ENCODE measurements at places on chromosomes 7 and 10.
A peak's percentile ranks its signal among the peaks of the same experiment; 100 is the strongest.

DNA sequence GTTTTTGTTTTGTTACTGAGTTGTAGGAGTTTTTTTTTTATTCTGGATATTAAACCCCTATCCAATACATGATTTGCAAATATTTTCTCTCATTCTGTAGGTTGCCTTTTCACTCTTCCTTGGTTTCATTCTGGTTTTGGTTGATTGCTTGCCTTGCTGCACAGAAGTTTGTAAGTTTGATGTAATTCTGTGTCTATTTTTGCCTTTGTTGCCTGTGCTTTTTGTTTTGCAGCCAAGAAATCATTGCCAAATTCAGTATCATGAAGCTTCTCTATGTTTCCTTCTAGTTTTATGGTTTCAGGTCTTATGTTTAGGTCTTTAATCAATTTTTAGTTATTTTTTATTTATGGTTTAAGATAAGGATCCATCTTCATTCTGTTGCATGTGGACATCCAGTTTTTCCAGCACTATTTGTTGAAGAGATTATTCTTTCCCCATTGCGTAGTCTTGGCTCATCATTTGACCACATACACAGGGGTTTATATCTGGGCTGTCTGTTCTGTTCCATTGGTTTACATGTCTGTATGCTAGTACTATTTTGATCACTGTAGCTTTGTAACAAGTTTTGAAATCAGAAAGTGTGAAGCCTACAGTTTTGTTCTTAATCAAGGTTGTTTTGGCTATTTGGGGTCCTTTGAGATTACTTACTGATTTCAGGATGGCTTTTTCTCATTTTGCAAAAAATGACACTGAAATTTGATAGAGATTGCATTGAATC lies 26.4 kb downstream of the BMPR1A start:
- DNase-seq = no peak

DNA sequence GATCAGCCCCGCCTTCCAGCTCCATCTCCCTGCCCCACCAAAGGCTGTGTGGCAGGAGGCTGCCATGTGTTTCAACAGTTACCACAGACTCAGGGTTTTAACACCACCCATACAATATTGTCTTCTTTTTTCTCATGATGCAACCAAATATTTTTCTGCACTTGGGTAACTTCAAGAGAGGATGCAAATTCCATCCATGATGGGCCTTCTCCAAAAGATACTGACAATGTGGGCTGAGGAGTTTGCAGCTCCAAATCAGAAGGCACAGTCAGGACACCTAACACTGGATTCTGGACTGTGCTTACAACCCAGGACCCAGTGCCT lies 347.9 kb downstream of the GRID1 start:
- DNase-seq = no peak

DNA sequence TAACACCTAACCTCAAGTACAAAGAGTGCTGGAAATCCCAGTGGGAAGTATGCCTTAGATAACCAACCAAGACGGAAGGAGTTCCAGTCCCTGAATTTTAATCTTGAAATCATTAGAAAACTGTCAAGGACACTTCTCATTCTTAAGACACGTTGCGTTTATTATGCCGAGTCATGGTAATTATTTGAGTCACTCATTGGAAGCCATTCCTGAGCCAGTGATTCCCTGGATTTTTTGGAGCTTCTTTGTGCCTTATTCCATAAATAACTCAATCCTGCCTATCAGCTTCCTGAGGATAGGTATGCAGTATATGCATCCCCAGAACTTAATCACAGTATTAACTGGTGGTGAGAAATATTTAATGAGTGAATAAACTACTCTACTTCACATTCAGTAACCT lies 77.4 kb downstream of the PPP1R17 start:
- DNase-seq = no peak

DNA sequence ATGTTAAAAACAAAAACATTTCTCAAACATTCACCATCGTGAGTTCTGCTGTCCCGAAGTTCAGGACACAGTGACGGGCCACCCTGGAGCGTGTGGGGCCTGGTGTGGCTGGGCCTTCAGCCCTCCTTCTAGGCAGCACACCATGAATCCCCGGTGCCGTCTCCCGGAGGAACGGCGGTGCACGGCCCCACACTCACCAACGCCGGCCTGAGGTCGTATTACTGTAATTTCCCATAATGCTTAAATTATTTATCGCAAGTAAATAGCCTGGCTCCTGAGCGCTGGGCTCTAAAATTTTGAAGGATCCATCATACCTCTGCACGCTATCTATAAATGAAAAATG lies 1.4 kb downstream of the STK32C start:
- DNase-seq = no peak

DNA sequence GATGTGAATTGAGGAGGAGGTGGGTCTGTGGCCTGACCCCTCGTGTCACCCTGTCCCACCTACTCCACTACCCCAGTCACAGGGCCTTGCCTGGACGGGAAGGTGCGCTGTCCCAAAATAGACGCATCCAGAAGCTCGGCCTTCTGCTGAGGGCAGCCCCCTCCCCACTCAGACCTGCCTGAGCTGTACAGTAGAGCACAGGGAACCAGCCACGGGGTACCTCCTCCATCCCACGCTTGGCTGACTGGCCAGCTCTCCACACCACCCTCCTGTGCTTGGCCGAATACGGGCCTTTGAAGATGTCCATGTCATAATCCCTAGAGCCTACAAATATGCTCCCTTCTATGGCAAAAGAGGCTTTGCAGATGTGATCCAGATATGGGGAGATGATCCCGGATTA lies 88.3 kb downstream of the CHST15 start:
- DNase-seq = no peak

DNA sequence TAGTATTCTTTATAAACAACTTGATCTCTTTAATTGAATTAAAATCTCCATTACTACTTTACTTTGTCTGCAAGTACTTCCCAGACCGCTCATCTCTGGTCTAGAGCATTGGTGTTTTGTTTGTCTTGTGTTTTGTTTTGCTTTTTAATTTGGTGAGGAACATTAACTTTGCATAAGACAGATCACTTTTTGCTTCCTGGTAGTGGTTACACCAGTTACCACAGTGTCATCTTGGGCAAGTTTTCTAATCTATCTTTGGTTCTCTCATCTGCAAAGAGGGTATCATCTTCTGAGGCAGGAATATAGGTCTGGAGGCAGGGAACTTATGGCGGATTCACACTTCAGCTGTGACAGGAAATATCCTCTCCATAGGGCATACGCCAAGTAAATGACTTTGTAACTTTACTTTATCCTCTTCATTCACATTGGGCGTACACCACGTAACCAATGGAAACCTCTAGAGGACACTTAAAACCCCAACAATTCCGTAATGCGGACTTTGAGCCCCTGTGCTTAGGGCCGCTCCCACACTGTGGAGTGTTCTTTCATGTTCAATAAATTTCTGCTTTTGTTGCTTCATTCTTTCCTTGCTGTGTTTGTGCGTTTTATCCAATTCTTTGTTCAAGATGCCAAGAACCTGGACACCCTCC lies 83.2 kb upstream of the JAZF1 start:
- DNase-seq = no peak

- DNase-seq = no peak
Measured at GRCh38 chr10:79289801-79290200, 57.5 kb upstream of the PPIF start.

- no peak for DNase-seq
Measured at GRCh38 chr10:44399659-44400451, 15.0 kb upstream of the CXCL12 start.

- no peak for DNase-seq
Measured at GRCh38 chr10:121113385-121113696, 262.2 kb downstream of the WDR11 start.

- no peak for DNase-seq
Measured at GRCh38 chr7:116828281-116828680, 34.1 kb upstream of the CAPZA2 start.

DNA sequence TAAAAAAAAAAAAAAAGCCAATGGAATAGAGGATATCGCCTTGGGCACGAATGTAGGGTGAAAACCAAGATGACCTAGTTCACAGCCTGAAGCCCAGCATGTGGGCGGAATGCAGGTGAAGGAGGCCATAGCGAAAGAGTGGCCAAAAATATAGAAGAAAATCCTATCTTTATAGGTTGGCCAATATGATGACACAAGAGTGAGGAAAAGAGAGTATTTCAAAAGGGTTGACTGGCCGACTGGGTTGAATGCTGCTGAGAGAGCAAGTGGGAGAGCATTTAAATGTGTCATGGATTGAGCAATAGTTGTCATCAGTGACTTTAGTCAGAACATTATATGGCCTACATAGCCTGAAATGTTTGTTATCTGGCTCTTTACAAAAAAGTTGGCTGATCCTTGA lies 17.2 kb upstream of the GLI3 start:
- no peak for DNase-seq

GRCh38 chr10:129790715-129791446 lies 173.2 kb downstream of the EBF3 start:
- DNase-seq = no peak

- no peak for DNase-seq
Measured at GRCh38 chr7:2012981-2013380, 219.8 kb downstream of the MAD1L1 start.

DNA sequence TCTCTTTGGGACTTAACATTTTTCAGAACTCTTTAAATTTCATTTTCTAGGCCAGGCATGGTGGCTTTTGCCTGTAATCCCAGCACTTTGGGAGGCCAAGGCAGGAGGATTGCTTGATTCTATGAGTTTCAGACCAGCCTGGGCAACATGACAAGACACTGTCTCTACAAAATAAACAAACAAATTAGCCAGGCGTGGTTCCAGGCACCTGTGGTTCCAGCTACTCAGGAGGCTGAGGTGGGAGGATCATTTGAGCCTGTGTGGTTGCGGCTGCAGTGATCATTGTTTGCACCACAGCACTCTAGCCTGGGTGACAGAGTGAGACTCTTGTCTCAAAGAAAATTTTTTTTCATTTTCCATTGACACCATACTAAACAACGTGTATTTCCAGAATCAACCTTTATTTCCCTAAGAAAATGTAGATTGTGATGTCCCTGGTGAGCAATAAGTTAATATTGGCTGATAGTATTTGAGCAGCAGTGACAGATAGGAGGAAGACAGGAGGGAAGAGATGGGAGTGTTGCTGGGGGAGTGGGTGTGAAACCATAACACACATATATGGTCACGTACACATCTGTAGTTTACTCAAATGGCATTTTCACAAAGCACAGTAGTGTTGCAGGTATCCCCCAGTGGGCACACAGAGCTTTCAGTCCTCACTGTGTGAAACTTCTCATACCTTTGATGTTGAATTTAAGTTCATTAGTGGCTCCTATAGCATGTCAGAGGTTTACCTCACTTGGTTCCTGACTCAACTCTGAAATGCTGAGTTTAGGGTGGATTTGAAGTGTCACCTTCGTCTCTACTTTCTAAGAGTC lies 205.6 kb downstream of the AUTS2 start:
- no peak for DNase-seq

DNA sequence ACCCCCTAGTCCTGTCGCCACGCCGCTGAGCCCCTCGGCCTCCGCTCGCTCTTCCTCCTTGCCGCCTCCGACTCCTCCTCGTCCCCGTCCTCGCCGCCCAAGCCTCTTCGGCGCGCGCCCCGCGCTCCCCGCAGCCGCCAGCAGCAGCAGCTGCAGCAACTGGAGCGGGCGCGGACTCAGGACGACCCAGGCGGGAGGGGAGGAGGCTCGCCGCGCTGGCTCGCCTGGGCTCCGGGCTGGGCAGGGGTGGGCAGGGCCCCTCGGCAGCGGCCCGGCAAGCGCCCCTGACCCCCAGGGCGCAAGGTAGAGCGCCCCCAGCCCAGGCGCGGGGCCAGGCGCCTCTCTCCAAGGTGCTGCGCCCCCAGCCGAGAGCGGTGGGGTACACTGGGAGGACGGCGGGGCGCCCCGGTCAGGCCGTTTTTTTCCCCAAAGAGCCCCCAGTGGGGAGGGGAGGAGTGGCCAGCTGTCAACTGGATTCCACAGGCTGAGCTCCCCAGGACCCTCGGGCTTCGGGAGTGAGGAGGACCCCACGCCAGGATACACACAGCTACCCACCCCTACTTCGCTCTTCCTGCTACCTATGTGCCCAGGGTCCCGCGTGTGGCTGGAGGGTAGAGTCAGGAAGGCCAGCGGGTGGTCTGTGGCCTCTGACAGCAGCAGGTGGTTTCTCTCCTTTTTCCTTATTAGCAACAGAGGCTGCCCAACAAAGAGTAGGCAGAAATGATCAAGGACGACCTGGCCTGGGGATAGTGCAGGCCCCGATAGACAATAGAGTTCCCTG lies 903 bp upstream of the KCNMA1 start:
- DNase-seq = no peak

DNA sequence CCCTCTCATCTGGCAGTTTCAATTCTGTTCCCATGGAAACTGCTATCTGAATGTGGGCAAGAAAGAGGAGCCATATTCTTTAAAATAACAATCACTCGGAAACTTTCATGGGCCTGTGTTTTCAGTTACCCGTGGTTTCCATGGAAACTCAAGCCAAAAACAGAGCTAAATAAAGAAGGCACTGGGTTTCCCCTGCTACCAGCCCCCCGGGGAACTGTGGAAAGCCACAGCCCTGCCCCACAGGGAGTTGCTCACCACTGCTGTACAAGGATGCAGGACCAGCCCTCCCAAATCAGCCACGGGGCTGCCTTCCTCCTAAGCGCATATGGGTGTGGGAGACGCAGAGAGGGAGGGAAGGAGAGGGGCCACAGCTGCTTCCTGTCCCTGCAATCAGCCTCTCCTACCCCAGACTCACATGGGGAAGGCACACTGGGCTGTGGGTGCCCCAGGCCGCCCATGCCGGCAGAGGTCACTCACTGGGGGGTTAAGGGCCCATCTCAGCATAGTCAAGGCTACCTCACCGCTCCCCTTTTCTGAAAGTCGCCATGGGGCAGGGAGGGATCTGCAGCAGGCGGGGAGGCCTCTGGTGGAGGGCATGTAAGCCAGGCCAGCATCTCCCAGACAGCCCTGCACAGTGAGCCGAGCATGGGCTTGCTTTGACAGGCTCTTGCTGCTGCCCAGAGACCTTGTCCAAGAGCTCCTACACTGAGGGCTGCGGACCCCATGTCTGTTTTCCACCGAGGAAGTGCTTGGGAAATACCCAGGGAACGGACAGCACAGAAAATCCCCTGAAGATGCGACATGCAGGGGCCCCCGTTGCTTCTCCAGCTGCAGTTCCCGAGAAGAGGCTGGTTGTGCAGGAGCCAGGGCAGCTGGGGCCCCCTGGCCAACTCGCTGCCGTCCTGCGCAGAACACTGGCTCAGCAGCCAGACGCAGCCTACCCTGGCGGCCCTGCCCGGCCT lies 157.3 kb upstream of the PPP2R2D start:
- no peak for DNase-seq

DNA sequence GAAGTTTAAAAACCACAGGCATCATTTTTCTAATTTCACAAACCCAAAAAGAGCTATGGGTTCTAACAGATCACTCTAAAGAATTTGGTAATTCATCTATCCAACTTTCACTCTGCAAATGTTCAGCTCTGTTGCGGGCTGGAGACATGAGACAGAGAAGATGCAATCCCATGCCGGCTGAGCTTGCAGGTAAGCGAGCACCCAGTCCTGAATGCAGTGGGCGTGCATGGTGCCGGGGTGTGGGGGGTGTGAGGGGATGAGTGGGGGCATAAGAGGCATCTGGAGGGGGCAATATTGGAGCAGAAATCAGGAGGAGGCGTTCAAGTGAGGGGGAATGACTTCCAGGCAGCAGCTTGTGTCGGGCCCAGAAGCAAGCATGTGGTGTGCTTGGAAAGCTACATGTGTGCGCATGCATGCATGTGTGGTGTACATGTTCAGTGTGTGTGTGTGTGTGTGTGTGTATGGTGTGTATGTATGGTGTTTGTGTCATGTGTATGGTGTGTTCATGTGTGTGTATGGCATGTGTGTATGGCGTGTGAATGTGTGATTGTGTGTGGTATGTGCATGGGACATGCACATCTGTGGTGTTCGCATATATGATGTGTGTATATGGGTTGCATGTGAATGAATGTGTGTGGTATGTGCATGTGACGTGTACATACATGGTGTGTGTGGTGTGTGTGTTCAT lies 172.9 kb downstream of the PRKCQ start:
- peak; percentile 37 for DNase-seq
